ENCODE measurements at places on chromosomes 6 and 20.

DNA sequence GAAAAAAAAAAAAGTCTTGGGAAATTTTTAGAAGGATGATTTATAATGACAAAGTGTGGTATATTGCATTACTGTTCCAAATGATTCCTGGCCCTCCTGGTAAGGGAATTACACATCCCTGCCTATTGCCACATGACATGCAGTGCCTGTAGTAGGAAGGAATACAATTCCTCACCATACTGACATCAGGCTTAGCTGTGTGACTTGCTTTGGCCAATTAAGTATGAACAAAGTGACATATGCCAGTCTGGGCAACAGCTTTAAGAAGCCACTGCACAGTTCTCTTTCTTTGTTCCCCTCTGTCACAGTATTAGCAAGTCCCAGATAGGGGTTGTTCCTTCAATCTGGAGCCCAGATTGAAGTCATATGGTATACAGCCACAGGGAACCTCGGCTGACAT is 100.5 kb downstream of the KIF13A start:
- DNase-seq: no peak

DNA sequence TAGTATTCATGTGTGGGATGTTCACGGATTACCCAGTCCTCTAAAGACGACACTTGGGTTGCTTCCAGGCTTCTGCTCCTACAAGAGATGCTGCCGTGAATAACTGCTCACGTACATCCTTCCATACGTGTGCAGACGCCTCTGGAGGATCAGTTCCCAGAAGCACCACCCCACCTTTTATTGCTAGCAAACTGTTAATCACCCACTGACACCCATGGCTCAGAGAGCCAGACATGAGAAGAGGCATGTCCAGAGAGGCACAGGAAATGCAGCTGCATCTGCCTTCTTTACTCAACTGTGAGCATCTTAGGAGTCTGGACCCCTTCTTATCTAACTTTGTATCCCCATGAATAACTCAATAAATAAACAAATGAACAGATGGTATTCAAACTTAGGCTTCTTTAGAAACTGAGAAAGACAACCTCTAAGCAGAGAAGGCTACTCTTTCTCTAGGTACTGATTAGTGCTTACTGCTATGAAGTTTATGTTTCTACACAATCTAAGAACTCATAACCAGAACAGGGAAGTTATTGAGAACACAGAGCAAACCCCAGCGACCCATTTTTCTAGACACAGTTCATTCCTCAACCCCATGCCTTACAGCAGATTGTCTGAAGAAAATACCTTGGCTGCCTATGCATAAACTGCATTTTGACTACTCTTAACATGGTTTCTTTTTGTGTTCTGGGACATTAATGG is 228.7 kb upstream of the RREB1 start:
- DNase-seq: no peak

DNA sequence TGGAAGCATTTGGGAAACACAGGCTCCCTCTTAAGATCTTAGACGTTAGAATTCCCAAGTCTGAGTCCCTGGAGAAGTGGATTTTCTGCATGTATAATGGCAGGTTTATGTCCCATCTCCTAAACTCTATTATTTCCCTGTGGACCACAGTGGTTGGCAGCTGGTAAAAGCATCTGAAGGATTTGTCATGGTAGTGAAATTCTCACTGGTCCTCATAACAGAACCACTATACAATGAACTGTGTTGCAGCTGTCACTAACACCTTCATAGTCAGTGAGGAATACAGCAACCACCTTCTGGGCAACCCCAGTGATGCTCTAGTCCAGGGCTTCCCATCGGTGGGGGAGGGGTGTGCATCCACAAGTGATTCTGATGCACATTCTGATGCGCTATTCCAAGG is 396.9 kb downstream of the ZFAND3 start:
- no peak for DNase-seq

- no peak for DNase-seq
Measured at GRCh38 chr6:56652231-56652630, 9.5 kb upstream of the DST start.

- no peak for DNase-seq
Measured at GRCh38 chr6:34149831-34150400, 4.0 kb upstream of the GRM4 start.

All from AG08396 (cell line).